ENCODE measurements at places on chromosomes 6 and 20.
A peak's percentile ranks its signal among the peaks of the same experiment; 100 is the strongest.

GRCh38 chr6:43671011-43671800 is 16.4 kb downstream of the MRPS18A start:
- DNase-seq, result no peak

DNA sequence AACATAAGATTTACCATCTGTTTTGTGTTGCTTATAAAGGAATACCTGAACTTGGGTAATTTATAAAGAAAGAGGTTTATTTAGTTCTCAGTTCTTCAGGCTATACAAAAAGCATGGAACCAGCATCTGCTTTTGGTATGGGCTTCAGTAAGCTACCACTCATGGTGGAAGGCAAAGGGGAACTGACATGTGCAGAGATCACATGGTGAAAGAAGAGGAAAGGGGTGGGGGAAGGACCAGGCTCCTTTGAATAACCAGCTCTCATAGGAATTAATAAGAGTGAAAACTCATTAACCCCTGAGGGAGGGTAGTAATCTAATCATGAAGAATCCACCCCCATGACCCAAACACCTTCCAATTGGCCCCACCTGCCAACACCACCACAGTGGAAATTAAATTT is 89.5 kb upstream of the TMEM170B start:
- no peak for DNase-seq

- DNase-seq, result no peak
Observed at GRCh38 chr20:34124469-34125249, 12.6 kb upstream of the EIF2S2 start.

GRCh38 chr20:50446351-50447101 is 63.7 kb upstream of the PTPN1 start:
- DNase-seq, result no peak

GRCh38 chr20:51562332-51563173 is 20.0 kb upstream of the NFATC2 start:
- DNase-seq, result peak; percentile 97

GRCh38 chr6:56851541-56852259 is 103.2 kb upstream of the BEND6 start:
- peak; percentile 92 for DNase-seq

DNA sequence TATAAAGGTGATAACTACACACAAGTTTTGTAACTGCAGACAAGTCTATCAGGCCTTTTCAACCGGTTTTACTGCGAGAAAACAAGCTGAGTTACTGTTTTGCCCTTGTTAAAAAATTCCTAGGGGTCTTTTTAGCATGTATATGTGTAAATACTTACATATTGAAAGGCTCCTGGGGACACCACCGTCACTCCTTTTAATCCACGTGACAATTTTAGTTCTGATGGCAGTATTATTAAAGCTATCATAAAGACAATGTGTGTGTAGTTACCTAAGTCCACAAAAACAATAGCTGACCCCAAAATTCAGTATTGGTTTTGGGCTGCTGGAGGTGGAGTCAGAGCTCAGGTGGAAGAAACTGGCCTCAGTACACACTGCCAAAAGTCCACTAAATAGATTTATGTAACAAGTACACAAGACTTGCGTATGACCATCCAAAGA is 41.3 kb upstream of the HFE start:
- no peak for DNase-seq

DNA sequence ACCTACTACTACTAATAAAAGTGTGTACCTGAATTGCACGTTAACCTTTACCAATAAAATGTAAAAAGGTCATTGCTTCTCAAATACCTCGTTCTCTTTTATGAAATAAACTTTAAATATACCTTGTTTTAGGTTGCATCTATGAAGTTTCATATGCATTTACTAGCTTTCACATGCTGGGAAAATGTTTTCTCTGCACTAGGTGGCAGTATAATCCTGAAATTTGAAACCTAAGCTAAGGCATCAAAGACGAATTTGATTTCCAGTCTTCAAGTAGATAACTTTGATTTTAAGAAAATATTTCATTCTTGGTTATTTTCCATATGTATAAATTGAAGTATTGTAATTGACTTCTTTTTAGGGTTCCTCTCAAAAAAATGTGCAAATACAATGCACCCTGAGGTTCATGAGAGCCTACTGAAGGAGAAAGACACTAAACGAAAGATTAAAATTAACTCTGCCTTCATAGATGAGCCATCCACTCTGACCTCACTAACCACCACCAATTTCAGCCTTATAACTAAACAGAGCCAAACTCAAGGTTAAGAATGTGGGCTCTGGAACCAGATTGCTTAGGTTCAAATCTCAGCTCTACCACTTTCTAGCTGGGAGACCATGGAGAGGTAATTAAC is 7.3 kb upstream of the COL9A1 start:
- peak; percentile 43 for DNase-seq

DNA sequence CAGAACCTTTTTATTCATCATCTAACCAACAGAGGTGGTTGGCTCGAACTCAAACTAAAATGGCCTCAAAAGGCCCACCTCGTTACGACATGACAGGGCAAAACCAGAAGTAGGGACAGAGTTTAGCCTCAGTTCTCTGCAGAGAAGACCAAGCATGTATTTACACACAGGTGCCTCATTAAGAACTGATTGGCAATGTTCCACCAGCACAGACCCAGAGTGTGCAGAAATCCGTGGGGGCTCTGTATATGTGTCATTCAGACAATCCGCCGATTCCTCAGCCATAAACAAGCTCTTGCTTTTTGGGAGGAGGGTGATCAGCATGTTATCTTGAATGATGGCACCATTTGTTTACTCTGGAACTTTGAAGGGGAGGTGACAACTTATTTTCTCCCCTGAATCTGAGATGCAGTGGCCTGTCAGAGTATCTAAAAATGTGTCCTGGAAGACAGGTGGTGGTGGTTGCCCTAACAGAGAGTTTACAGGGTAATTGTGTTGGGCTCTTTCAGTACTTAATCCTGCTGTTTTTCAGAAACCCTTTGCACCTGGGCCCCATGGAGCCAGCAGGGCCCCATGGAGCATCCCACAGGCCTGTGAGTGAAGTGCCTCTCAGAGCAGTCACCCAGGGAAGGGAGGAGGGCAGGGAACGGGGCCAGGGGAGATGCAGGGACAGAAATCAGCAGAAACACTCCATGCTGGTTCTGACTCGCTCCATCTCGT is 29.1 kb upstream of the C20orf203 start:
- no peak for DNase-seq

DNA sequence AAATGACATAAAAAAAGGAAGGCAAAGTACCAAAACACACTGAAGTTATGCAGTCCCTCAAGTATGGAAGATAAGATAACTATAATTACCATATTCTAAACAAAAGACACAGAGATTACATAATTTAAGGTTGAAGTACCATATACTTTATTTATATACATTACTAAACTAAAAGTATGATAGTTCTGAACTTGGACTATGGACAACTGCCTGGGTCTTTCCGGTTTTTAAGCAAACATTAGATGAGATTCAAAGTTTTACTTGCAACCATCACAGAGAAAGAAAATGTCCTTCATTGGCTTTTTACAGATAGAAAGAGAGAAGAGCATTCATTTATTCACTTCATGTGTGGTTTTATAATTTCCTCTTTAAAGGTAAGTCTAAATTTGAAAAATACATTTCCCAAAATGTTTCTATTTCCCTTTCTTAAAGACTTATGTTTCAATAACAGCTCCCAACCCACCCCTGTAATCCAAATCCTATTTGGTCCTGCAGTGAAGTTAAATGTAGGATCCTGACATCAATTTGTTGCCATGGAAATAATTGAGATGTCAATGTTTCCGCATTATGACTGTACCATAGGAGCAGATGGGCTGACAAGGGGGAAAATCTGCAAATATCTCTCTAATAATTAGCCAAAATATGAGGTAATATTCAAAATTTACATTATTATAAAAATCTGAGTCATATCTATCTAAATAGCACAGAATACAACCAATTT is 63.7 kb downstream of the PTPRK start:
- no peak for DNase-seq

GRCh38 chr6:21885532-21886114 is 292.1 kb downstream of the SOX4 start:
- peak; percentile 90 for DNase-seq

DNA sequence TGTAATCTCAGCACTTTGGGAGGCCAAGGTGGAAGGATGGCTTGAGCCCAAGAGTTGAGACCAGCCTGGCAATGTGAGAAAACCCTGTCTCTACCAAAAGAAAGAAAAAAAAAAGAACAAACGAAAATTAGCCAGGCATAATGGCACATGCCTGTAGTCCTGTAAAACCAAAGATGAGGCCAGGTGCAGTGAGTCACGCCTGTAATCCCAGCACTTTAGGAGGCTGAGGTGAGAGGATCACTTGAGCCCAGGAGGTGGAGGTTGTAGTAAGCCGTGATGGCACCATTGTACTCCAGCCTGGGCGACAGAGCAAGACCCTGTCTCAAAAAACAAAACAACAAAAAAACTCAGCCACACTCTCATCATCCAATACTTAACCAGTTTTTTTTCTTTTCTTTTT is 32.5 kb upstream of the KIF3B start:
- no peak for DNase-seq

DNA sequence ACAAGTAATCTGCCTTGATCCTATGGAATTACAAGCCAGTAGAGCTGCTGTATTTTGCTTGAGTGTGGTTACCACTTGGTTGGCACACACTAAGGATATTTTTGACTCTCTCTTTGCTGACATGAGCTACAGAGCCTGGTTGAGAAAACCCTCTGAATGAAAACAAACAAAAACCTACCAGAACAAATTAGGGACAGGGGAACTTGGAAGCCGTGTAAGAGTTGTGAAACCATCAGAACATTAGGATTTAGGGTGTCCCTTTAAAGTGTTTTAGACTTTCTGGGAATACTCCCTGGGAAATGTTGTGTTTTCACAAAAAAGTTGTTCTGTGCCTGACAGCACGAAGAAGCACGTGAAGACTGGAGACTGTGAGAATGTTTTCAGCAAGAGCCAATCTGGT is 20.5 kb upstream of the PDE7B start:
- DNase-seq, result peak; percentile 25

- DNase-seq, result peak; percentile 37
Observed at GRCh38 chr6:26215585-26216358, 128.5 kb downstream of the HFE start.

- no peak for DNase-seq
Observed at GRCh38 chr6:26141378-26141904, 54.2 kb downstream of the HFE start.

- no peak for DNase-seq
Observed at GRCh38 chr20:64146936-64147477, 17.2 kb upstream of the MYT1 start.

DNA sequence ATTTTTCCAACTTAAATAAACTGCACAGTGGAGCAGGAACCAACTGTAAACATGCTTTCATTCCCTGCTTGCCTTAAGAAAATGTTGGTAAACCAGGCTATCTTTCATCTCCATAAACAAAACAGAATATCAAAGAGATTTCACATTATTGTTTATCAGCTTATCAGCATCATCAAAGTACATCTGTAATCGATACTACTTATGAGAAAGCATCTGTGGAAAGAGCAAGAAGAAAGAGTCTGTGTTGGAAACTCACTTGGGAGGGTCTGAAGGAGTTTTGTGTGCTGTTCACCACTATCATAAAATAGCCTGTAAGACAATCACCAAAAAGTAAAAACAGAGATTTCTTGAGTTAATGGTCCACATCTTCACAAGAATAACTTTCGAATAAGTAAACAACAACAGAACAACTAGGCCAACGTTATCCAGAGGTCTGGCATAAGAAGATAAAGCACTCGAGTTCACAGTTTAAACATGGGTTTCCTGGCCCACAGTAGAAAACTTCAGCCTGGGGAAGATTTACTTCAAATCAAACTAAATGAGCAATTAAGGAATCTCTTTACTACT is 47.9 kb downstream of the EPB41L2 start:
- DNase-seq, result no peak

- no peak for DNase-seq
Observed at GRCh38 chr6:68868646-68869045, 233.6 kb downstream of the ADGRB3 start.

- no peak for DNase-seq
Observed at GRCh38 chr6:209432-210103, 82.7 kb upstream of the DUSP22 start.

GRCh38 chr20:10555865-10556308 is 117.9 kb downstream of the JAG1 start:
- peak; percentile 94 for DNase-seq

GRCh38 chr6:86535100-86535499 is 402.2 kb upstream of the HTR1E start:
- DNase-seq, result no peak

DNA sequence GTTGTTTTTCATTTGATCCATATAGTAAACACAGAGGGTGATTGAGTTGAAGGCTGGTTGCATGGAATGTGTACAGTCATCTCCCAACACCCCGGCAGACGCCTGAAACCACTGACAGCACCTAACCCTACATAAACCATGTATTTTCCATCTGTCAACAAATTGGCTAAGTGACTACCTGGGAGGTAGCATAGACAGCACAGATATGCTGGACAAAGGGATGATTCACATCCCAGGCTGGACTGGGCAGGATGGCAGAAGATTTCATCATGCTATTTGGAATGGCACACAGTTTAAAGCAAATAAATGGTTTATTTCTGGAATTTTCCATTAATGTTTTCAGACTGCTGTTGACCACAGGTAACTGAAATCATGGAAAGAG is 4.4 kb upstream of the VIP start:
- peak; percentile 31 for DNase-seq

- peak; percentile 84 for DNase-seq
Observed at GRCh38 chr6:111427341-111428116, 55.5 kb downstream of the REV3L start.

- no peak for DNase-seq
Observed at GRCh38 chr6:84424956-84425355, 197.5 kb upstream of the CEP162 start.

DNA sequence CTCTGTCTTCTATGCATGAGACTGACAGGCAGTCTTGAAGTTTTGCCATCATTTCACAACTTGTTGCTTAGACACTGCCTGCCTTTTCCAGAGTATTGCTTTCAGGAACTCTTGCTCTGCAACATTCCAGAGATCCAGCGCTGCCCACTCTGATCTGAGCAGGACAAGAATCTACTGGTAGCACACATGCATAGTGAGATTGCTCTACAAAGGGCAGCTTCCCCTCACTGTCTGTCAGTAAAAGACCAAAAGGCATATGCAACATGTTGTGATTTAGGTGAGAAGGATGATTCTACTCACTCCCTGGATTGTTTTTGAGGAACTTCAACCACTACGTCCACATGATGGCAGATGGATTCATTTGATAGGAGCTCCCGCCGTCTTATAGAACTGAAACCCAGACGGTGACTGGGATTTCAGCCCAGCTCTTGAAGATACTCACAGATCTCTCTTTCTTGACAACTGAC is 259.1 kb downstream of the ARID1B start:
- DNase-seq, result peak; percentile 27
